ENCODE measurements at places on chromosomes 7 and 10.

GRCh38 chr10:30490289-30491000 is 56.5 kb downstream of the MAP3K8 start:
- DNase-seq: no peak

GRCh38 chr10:49605939-49606509 is 4.1 kb upstream of the SLC18A3 start:
- DNase-seq: no peak

DNA sequence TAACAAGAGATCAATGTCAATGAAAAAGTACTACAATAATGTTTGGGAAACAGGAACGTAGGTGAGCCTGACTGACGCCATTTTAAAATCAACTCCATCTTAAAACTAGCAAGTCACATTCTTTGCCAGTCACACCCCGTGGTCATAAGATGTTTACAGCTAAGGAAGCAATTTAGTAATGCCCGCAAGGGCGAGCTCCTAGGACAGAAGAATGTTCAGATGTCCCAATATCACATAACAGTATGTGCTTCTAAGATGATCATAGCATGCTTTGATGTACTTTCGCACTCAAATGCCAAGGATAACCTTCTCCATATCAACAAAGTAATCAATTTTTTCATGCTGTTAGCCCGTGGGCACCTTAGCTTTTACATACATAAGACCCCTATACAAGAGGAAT is 113.8 kb upstream of the EGFR start:
- no peak for DNase-seq

DNA sequence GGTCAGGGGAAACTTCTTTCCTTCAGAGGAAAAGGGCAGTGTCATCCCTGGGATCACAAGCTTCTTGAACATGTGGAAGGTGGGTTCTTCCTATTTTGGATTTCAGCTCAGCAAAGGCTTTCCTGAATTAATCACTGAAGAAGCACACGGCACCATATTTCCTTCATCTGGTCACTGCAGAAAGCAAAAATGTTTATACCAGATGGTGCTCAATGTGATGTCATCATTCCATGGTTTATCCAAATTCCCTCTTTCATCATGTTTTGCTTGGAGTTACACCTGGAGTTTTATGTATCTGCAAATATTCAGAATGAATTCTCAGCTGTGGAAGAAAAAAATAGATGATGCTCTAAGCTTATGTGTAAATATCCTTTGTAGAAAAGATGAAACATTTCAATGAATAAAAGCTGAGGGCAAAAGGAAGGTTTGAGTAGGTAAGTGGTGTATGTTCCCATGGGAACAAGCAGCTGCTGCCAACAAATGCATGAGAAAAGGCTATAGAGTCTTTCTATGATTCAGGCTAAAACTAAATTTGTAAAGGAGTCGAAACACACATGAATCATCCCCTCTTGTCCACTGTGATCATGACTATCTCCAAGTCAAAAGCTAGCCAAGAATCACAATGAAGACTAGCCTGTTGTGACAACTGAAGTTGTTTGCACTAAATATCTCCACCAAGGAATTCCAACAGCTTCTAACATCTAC is 26.9 kb upstream of the BPGM start:
- peak; percentile 24 for DNase-seq

GRCh38 chr7:96178581-96178980 is 143.3 kb downstream of the SLC25A13 start:
- DNase-seq: peak; percentile 24

All from NCI-H2081 (cell line).